ENCODE measurements at places on chromosomes 13 and 19.

- DNase-seq, result no peak
These were observed 533.4 kb upstream of the NBEA start for GRCh38 chr13:34408640-34409039.

GRCh38 chr19:29566496-29567054 is 39.5 kb upstream of the POP4 start:
- no peak for DNase-seq

DNA sequence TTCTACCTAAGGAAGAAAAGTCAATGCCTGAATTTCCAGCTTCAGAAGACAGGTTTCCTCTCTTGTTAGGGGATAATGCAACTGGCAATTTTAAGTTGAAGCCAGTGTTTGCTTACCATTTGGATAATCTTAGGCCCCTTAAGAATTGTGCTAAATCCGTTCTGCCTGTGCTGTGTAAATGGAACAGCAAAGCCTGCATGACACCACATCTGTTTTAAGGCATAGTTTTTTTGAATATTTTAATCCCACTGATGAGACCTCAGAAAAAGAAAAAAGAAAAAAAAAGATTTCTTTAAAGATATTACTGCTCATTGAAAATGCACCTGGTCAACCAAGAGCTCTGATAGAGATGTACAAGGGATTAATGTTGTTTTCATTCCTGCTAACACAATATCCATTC is 419.2 kb downstream of the SLITRK6 start:
- DNase-seq, result no peak

GRCh38 chr13:24167666-24168391 is 7.3 kb downstream of the SPATA13 start:
- no peak for DNase-seq

DNA sequence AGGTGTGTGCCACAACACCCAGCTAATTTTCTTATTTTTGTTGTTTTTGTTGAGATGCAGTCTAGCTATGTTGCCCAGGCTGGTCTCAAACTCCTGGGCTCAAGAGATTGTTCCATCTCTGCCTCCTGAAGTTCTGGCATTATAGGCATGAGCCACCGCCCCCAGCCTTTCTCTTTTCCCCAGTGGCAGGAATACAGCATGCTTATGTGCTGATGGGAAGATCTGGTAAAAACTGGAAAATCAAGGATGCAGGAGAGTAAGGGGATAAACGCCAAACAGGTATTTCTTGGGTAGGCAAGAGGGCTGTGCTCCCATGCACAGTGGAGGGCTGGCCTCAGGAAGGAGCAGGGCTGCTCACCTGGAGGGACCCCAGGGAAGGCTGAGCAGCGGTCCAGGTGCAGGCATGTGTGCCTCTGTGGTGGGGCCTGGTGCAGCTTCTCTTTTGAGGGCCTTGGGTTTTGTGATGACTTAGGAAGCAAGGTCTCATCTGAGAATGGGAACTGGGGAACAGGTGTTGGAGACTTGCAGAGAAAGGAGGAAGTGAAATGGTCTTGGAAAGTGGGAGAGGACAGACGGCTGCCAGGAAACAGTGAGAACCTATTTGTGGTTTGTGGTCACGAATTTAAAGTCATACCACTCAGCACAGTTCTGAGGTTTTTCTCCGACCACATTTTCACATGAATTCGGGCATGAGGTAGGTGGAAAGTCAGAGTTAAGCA is 106.5 kb downstream of the TEX26 start:
- peak; percentile 14 for DNase-seq

GRCh38 chr19:7903244-7904073 is at the start of gene MAP2K7:
Gene MAP2K7, plus strand, starts transcription at chr19:7903877. Its CDS starts 68 bp downstream, at chr19:7903945.
- peak; percentile 98 for DNase-seq

Data from brain microvascular endothelial cell (primary cell).